ENCODE measurements at places on chromosomes 1 and 21.

DNA sequence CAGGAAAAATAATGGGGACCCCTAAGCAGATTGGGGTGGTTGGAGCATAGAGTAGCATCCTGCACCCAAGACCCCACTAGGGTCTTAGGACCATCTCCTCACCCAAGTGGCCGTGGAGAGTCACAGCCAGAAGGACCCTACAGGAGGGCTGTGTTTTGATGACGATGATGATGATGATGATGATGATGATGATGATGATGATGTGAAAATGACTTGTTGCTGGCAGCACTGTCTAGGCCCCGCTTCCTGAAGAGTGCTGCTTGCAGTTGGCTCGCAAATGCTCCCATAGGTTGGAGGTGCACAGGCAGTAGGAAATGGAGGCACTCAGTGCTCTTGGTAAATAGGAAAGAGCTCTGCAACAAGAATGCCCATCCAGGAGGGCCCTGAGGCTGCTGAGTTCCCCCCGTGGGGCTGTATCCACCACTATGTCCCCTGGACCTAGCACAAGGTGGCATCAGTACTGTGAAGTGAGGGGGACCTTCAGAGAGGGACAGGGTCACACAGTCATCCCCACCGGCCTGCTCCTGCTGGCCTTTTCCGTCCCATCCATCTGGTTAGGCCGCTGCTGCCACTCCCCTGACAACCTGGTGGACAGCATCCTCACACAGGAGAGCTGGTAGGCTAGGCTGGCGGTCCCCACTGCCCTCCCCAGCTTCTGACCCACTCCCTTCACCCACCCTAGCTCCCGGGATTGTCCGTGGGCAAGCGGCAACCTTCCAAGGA, 139.6 kb downstream of the FOXD2 start:
- DNase-seq: no peak

GRCh38 chr1:115440733-115441132, 102.7 kb upstream of the NGF start:
- DNase-seq: no peak

DNA sequence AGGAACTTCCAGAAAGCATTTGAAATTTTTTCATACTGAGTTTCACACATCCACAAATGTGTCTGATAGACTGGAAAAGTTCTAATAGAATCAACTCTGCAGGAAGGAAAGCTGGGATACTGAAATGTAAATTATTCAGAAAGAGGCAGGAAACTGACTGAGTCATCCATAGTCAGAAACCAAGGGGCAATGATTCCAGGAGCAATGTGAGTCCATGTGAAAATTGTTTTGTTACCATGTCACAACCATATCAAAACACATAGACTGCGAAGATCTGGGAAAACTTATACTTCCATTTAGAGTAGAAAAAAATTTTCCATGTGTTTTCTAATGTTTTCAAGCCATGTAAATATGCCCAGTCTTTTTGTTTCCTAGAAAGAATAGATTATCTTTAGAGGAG, 142.3 kb upstream of the TMPRSS15 start:
- no peak for DNase-seq

- no peak for DNase-seq
Measured at GRCh38 chr1:5727871-5728643, 264.2 kb downstream of the NPHP4 start.

DNA sequence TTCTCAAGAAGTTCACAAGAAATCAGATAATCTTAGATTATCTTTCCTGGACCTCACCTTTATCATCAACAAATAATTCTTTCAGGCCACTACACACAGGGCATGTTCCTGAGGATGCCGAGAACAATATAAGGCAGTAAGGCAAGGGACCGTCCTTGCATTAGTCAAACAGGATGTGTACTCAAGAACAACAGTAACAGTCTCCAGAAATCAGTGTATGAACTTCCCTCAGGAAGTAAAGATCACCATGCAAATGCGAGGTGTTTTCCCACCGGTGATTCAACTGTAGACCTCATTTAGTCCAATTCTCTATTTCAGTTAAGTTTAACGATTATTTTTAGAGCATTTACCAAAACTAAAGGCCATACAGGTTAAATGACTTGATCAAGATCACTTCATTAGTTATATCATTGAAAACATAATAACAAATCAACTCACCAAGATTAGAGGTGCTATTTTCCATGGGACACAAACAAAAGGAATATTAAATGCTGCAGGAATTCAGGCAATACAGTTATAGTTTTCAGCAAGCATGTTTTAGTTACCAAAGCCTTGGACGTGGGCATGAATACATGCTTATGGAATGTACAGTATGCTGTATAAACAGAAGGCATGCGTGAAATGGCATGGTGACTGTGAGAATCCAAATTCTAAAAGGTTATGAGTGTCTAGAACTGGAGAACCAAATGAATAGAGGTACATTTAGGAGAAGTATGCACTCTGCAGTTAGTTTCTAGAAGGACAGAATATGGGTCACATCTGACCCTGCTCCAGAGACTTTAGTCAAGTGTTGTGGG, 145.2 kb downstream of the TNR start:
- no peak for DNase-seq

DNA sequence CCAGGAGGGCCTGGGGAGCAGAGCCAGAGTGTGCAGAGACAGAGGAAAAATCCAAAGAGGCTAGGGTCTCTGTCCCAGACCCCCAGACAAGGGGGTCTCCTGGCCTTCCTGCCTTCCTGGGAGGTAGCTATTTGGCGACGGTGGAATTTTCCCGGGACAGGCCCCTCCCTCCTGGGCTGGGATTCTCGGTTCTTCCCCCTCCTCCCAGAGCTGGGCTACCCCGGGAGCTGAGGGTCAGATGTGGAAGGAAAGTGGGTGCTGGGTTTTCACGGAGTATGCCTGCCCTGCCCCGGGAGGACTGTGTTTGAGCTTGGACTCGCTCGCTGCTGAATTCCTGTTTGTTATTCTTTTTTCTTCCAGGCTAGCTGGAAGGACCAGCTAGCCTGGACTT, 759 bp downstream of the AMPD2 start:
- no peak for DNase-seq
